Activated T-helper 2 cell treated with anti-CD3 and anti-CD28 coated beads, Interferon-gamma antibody, Interleukin-2, Interleukin-4, amounts not matched to agents 10 μg/mL and 5 μg/mL and 100 μg/mL, durations not matched to agents 14 hours and 24 hours and 36 hours (primary cell): ENCODE measurements at places on chromosomes 16 and 17.

- peaks cover 10% of the 10 kb centered on the region for H3K27me3 ChIP-seq
- peaks cover 4% of the 10 kb centered on the region for H3K4me1 ChIP-seq
Measured at GRCh38 chr16:27110524-27110896, 43.8 kb downstream of the C16orf82 start.

DNA sequence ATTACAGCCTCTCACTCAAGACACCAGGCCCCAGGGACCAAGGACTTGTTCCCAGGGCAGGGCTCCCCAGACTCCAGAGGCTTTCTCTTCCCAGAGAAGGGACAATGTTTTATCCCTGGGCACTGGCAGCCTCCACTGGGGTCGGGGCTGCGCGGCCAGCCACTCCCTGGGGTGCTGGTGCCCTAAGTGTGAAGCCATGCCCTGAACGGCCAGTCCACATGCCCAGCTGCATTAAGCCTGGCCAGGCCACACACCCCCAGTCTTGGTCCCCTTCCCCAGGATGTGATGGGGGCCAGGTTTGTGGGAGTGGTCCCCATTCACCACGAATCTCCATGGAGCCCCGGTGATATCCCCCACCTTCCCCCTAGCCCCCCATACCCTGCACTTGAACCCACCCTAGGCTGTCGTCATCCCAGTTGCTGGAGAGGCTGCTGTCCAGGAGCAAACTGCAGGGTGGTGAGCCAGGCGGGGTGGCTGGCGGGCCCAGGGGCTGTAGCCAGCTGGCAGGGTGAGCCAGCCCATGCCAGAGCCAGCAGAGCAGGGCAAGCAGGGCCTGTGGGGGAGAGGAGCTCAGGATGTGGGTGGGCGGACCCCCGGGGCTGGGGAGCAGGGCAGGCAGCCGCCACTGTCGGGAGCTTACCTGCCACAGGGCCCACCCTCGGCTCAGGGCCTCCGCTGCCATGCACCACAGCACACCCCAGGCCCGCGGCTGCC lies 4.6 kb downstream of the PAQR4 start:
- no peak for DNase-seq
- H3K27me3 ChIP-seq, result no peaks in the 10 kb centered on the region
- no peak overlapping the region for H3K4me3 ChIP-seq
- peaks cover 12% of the 10 kb centered on the region for H3K4me1 ChIP-seq

GRCh38 chr16:21203155-21203797 lies 8.1 kb downstream of the ZP2 start:
- H3K27ac ChIP-seq, result no peak overlapping the region
- H3K4me3 ChIP-seq, result no peak overlapping the region
- peaks cover 22% of the 10 kb centered on the region for H3K27me3 ChIP-seq
- no peak for DNase-seq
- no peaks in the 10 kb centered on the region for H3K4me1 ChIP-seq
- H3K36me3 ChIP-seq, result no peaks in the 10 kb centered on the region

DNA sequence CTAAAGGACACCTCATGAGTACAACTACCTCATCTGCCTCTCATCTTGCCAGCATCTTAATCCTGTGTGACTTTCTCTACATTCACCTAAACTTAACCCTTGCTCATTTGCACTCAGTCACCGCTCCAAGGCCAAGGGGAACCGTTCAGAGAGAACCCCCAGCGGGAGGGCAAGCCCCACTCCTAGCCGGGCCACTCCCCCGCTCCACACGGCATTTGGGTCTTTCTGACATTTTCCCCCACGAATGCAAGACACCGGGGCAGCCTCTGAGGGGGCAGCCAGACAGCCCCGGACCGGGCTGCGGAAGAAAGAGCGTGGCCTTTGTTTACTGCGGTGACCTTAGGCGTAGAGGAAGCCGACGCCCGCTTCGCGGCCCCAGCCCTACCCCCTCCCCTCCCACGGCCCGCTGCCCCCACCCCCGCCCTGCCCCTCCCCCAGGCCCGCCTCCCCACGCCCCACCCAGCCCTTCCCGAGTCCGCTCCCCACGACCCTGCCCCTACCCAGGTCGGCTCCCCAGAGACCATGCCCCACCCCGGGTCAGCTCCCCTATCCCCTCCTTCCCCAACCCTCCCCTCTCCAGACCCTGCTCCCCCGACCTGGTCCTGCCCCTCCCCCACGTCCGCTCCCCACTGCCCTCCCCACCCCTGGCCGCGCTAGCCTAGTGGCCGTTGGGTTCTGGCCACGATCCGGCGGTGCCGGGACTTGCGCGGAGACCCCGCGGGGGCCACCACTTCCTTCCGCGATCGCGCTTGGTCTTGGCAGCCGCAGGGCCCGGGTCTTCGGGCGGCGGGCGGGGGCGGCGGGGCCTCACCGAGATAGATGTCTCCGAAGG lies 789 bp downstream of the CSNK1D start:
- no peaks in the 10 kb centered on the region for H3K27me3 ChIP-seq
- H3K36me3 ChIP-seq, result peaks cover 42% of the 10 kb centered on the region
- peak overlapping the region; percentile 100 for H3K27ac ChIP-seq
- peak overlapping the region; percentile 90 for H3K4me3 ChIP-seq

- H3K27ac ChIP-seq, result no peak overlapping the region
- no peaks in the 10 kb centered on the region for H3K36me3 ChIP-seq
- H3K4me3 ChIP-seq, result no peak overlapping the region
- peaks cover 12% of the 10 kb centered on the region for H3K4me1 ChIP-seq
Measured at GRCh38 chr16:28938721-28939120, 7.0 kb downstream of the CD19 start.

GRCh38 chr16:69600202-69600601 lies 34.4 kb downstream of the NFAT5 start:
- H3K27ac ChIP-seq, result no peak overlapping the region
- H3K4me1 ChIP-seq, result peaks cover 21% of the 10 kb centered on the region
- H3K4me3 ChIP-seq, result no peak overlapping the region
- H3K27me3 ChIP-seq, result no peaks in the 10 kb centered on the region
- no peak for DNase-seq
- peaks cover 19% of the 10 kb centered on the region for H3K36me3 ChIP-seq

DNA sequence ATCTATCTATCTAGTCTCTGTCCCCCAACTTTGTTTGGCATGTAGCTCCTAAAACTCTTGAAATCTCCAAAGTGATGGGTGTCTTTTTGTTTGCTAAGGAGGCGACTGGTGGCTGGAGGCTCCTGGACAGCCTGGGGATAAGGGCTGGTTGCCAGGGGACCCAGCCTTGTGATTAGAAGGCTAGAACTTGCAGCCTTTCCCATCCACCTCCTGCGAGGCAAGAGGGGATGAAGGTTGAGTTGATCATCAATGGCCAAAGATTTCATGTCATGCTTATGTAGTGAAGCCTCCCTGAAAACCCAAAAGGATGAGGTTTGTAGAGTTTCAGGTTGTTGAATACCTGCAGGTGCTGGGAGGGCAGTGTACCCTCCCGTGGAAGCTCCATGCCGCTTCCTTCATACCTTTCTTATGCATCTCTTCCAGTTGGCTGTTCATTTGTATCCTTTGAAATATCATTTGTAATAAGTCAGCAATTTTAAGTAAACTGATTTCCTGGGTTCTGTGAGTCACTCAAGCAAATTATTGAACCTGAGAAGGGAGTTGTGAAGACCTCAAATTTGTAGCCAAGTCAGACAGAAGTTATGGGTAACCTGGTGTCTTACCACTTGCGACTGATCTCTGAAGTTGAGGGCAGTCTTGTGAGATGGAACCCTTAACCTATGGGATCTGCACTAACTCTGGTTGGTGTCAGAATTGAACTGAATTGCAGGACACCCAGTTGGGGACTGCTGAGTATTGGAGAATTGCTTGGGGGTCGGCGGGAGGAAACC lies 202.4 kb downstream of the SEC14L1 start:
- H3K4me3 ChIP-seq, result peak overlapping the region; percentile 31
- H3K27me3 ChIP-seq, result no peaks in the 10 kb centered on the region
- peaks cover 11% of the 10 kb centered on the region for H3K36me3 ChIP-seq
- peaks cover 42% of the 10 kb centered on the region for H3K4me1 ChIP-seq
- DNase-seq, result no peak

DNA sequence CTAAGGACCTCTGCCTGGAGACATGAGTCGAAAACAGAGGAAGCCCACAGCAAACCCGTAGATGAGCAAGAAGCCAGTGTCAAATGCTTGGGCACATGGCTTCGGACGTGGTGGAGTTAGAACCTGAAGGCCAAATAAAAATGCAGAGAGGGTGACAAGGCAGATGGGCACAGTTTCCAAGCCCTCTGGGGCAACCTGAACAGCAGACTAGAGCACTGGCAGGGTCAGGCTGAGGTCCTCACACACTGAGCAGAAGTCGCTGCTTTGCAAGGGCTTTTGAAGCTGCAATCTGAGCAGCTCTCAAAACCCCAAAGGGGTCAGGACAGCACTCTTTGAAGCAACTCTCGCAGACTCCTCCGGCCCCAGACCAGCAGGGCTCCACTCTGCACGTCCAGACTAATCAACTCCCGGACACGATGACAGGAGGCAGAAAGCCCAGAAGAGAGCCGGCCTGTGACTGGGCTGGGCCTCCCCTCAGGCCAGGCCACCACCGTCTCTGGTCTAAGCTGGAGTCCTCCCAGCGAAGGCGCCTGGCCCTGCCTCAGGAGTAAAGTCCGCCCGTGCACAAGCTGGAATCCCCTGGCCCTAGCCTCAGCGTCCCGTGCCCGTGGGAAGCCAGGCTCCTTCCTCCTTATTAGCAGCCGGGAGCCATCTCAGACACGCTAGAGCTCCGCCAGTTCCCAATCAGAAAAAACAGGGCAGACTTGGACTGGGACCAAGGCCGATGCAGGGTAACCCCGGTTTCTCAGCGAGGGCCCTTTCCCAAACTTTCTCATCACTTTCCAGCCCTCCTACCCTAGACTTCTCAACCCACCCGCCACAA lies 924 bp downstream of the SMARCD2 start:
- H3K27me3 ChIP-seq, result no peaks in the 10 kb centered on the region
- DNase-seq, result no peak
- peak overlapping the region; percentile 95 for H3K4me3 ChIP-seq
- peaks cover 25% of the 10 kb centered on the region for H3K36me3 ChIP-seq

DNA sequence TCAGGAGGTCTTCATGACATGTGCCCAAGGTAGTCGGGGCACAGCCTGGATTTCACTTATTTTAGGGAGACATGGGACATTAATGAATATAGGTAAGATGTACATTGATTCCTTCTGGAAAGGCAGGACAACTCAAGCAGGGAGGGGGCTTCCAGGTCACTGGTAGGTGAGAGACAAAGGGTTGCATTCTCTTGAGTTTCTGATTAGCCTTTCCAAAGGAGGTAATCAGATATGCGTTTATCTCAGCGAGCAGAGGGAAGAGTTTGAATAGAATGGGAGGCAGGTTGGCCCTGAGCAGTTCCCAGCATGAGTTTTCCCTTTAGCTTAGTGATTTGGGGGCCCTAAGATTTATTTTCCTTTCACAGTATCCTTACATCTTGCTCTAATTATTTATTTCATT lies 443.8 kb upstream of the EEF2KMT start:
- no peak overlapping the region for H3K4me3 ChIP-seq
- H3K27me3 ChIP-seq, result no peaks in the 10 kb centered on the region
- no peak for DNase-seq
- H3K4me1 ChIP-seq, result no peaks in the 10 kb centered on the region

- no peaks in the 10 kb centered on the region for H3K27me3 ChIP-seq
- no peaks in the 10 kb centered on the region for H3K36me3 ChIP-seq
- no peak overlapping the region for H3K4me3 ChIP-seq
- H3K27ac ChIP-seq, result no peak overlapping the region
Measured at GRCh38 chr16:87691686-87692079, 74.1 kb downstream of the KLHDC4 start.

DNA sequence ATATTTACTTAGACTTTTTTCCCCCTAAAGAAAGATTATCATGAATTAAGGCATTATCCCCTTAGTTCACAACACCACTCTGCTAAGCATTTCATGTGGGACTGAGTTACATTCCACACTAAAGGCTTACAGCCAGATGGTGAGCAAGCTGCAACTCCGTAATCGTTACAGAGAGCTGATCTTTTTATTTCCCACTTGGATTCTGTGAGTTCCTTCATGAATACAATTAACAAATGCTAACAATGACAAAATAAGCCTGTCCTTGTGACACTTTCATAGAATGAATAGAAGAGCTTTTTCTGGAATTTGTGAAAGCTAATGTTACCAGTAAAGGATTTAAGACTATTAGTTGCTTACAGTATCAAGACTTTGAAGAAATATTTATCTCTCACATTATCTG lies 8.7 kb downstream of the OGFOD1 start:
- H3K27me3 ChIP-seq, result no peaks in the 10 kb centered on the region
- H3K36me3 ChIP-seq, result peaks cover 80% of the 10 kb centered on the region
- H3K4me3 ChIP-seq, result no peak overlapping the region
- DNase-seq, result no peak
- peaks cover 13% of the 10 kb centered on the region for H3K4me1 ChIP-seq

DNA sequence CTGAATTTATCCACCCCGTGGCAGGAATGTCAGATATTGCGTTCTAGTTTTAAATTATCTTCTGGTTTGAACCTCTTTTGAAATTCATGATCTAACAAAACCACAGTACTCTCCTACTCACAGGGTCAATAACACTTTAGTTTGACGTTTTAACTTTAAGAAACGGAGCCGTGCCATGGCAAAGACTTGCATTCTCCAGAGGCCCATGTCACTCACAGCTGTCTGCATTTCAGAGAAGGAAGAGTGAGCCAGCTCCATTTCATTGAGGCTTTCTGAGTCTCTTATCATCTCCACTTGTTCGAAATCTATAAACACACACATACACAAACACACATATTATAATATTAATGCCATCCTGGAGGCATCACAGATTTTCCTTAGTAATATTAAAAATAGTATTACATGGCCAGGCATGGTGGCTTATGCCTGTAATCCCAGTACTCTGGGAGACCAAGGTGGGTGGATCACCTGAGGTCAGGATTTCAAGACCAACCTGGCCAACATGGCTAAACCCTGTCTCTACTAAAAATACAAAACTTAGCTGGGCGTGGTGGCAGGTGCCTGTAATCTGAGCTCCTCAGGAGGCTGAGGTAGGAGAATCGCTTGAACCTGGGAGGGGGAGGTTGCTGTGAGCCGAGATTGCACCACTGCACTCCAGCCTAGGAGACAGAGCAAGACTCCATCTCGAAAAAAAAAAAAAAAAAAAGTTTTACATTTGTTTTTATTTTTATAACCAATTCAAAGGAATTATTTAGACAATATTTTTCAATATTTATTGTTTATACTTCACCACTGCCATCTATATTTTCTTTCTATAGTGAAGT lies 35.6 kb downstream of the ABCA6 start:
- H3K4me3 ChIP-seq, result no peak overlapping the region
- H3K27me3 ChIP-seq, result no peaks in the 10 kb centered on the region
- DNase-seq, result no peak
- H3K27ac ChIP-seq, result no peak overlapping the region
- no peaks in the 10 kb centered on the region for H3K36me3 ChIP-seq

- H3K27me3 ChIP-seq, result peaks cover 4% of the 10 kb centered on the region
- no peaks in the 10 kb centered on the region for H3K36me3 ChIP-seq
- H3K4me3 ChIP-seq, result no peak overlapping the region
- H3K4me1 ChIP-seq, result no peaks in the 10 kb centered on the region
Measured at GRCh38 chr17:78915872-78916632, 9.1 kb downstream of the TIMP2 start.
